Caudate nucleus (tissue), 63 donors: ENCODE measurements at places on chromosomes 16 and 17.
A peak's percentile ranks its signal among the peaks of the same experiment; 100 is the strongest.

DNA sequence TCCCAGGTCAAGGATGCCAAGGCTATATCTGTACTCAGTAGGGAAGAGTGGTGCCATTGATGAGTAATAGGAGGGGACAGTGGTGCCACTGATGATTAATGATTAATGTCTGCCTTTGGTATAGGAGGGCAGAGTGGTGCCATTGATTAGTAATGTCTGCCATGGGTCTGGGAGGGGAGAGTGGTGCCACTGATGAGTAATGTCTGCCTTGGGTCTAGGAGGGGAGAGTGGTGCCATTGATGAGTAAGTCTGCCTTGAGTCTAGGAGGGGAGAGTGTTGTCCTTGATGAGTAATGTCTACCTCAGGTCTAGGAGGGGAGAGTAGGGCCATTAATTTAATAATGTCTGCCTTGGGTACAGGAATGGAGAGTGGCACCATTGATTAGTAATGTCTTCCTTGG lies 507.8 kb upstream of the EEF2KMT start:
- no peak for DNase-seq

- DNase-seq, result no peak
These were observed 1.2 kb downstream of the NAGLU start for GRCh38 chr17:42537156-42537805.

- DNase-seq, result no peak
These were observed 36.2 kb downstream of the ASPA start for GRCh38 chr17:3511852-3512504.

DNA sequence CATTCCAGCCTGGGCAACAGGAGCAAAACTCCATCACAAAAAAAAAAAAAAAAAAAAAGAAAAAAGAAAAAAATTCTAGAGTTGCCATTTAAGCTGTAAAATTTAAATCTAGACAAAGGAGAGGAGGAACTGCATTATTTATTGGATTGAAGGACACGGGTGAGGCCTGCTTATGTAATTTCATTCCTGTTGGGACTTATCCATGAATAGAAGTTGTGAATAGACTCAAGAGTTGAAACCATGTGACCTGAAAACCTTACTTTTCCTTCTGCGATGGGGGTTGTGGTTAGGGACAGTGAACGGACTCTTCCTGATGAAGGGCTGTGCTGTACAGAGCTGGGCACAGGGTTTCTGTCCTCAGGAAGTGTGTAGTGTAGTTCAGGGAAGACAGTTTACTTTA lies 22.5 kb downstream of the BANP start:
- no peak for DNase-seq

DNA sequence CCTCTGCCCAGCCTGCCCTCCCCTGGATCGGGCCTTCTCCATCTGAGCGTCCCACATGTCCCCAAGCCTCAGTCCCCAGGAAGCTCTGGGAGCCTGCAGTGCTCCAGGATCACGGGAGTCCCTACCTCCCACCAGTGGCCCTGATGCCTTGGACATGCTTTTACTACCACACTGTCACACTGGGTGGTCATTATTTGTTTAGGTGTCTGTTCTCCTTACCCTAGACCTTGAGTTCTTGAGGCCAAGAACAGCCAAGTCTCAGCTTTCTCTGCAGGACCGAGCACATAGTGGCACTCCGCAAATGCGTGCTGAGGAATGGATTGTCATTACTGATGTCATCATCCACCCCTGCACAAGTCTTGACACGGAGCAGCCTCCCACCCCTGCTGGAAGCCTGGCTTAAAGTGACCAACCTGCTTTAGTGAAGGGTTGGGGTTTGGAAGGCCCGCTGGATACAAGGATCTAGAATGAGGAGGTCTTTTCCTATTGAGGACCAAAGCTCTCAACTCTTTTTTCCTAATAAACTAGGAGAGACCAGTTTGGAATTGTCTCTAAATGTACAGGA lies 132.9 kb upstream of the CRHR1 start:
- no peak for DNase-seq

DNA sequence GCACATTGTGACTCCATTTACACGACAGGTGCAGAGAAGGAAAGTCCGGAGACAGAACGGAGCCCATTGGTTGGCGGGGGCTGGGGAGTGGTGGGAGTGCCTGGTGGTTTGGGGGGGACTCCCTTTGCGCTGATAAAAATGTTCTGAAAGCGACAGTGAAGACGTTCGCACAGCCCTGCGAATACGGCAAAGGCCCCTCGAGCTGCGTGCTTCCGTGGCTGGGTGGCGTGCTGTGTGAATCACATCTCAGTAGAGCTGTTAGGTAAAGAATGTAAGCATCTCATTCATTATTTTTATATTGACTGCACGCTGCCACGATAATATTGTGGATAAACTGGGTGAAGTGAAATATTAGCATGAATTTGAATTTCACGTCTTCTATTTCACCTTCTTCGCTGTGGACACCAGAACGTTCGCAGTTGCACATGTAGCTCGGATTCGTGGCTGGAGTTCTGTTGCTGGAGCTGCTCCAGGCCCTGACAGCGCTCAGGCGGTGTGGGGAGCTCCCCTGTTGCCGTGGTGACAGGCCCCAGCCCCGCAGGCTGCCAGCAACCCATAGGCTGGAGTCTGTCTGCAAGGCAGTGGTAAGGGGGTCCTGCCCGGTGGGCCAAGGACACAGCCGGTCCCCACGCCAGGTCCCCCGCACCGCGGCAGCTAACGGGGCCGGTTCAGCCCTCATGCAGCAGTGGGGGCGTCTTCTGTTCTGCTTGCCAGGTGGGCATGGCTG lies 44.6 kb downstream of the SOX8 start:
- DNase-seq, result no peak

- no peak for DNase-seq
These were observed 195.0 kb upstream of the CPHXL start for GRCh38 chr16:75921281-75921680.

DNA sequence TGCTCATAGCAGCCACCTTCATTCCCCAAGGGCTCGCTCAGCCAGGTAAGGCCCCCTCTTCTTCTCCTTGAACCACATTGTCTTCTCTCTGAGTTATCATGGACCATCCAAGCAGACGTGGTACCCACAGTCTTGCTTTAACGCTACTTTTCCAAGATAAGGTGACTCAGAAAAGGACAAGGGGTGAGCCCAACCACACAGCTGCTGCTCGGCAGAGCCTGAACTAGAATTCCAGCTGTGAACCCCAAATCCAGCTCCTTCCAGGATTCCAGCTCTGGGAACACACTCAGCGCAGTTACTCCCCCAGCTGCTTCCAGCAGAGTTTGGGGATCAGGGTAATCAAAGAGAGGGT lies 272 bp downstream of the CCL2 start:
- DNase-seq, result no peak

- no peak for DNase-seq
These were observed 468.7 kb upstream of the C16orf82 start for GRCh38 chr16:26598061-26598460.

GRCh38 chr17:61579961-61580360 lies 11.1 kb downstream of the NACA2 start:
- DNase-seq, result no peak

DNA sequence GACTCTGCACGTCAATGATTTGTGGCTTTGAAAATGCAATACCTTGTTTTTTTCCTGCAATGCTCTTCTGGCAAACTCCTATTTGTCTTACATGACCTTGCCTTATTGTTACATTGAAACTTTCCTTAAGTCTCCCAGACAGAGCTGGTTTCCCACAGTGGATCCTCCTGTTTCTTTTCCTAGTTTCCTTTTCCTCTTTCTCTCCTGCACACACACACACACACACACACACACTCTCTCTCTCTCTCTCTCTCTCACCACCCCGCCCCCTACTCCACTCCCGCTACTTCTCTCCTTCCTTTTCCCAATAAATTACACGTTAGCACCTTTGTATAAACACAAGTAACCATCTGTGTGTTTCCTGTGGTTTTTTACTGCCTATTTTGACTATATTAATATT lies 2.3 kb downstream of the ORC6 start:
- no peak for DNase-seq

DNA sequence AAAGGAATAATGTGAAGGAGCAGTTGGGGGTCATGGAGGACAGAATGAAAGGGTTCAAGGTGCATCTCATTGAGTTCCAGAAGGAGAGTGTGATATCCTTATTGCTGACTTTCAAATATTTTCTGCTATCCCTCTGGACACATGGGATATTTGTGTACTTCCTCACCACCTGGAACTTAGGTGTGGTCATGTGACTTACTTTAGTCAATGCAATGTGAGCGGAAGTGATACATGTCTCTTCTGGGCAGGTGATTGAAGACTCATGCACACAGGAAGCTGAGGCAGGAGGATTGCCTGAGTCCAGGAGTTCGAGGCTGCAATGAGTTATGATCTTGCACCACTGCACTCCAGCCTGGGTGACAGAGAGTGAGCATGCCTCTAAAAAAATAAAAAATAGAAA lies 36.7 kb upstream of the TANC2 start:
- DNase-seq, result no peak

DNA sequence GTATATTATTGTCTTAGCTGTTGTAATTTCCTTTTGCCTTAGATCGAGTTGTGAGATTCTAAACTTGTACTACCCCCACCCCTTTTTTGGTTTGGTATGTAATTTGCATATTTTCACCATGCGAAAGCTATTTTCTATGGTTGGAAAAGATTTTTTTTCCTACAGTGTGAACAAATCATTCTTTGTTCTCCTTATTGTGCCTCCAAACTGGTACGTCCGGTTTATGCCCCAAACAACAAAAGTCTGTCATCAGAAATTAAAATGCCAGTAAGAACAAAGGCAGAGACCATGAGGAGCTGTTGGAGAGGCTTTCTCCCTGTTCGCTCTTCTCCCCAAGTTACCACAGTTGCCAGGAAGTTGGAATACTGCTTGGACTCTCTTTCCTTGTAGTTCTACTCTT lies 66.1 kb downstream of the BCAS3 start:
- DNase-seq, result peak; percentile 4

GRCh38 chr16:85029408-85029784 lies 1.8 kb downstream of the KIAA0513 start:
- no peak for DNase-seq
